GM13976 (cell line): ENCODE measurements at places on chromosomes 11 and 22.
A peak's percentile ranks its signal among the peaks of the same experiment; 100 is the strongest.

- DNase-seq = no peak
These were observed 2.4 kb upstream of the UVRAG start for GRCh38 chr11:75812542-75813040.

DNA sequence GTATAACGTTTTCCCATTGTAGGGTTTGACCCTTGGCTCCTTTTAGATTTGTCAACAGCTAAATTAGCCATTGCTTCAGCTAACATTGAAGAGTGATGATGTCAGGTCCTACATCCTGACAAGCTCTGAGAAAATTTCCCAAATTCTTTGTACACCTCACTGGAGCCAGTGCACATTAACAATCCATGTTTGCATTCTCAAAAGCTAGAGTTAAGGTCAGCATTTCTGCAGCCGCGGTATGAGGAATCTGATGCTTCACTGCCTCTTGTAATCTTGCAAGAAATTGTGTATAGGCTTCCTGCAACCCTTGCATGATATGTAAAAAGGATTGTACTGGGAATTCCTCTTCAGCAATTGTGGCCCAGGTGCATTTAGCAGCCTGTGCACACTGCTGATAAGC, 33.1 kb upstream of the NCAM1 start:
- DNase-seq = no peak

DNA sequence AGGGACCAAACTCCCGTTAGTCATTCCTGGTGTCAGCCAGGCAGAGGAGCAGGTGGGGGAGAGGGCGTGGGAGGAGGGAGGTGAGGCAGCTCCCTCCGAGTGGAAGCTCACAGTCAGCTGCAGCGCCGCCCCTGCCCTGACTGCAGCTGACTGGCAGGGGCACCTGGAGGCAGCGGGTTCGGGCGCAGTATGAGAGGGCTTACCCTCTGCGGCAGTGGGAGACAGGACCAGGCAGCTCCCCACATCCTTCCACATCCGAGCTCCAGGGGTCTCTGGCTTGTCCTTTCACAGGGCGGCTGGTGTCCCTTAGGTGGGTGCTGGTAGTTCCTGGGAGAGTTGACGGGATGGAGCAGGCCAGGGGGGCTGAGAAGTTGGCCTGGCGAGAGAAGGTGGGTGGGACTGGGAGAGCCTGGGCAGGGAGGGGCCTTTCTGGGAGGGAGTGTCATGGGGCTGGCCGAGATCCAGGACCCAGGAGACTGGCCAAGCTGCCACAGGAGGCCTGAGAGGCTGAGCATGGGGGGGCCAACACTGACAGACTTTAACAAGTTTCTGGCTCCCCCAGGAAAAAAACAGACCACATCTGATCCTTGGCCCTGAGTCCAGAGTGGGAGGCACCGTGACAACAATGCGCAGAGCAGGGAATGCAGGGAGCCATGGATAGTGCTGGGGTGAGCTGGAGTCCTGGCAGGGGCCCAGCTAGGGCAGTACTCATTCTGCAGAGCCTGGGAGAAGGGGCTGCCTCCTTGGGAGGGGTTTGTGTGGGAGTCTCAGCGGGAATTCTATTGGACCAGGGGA, 4.9 kb downstream of the ADORA2A start:
- DNase-seq = no peak

DNA sequence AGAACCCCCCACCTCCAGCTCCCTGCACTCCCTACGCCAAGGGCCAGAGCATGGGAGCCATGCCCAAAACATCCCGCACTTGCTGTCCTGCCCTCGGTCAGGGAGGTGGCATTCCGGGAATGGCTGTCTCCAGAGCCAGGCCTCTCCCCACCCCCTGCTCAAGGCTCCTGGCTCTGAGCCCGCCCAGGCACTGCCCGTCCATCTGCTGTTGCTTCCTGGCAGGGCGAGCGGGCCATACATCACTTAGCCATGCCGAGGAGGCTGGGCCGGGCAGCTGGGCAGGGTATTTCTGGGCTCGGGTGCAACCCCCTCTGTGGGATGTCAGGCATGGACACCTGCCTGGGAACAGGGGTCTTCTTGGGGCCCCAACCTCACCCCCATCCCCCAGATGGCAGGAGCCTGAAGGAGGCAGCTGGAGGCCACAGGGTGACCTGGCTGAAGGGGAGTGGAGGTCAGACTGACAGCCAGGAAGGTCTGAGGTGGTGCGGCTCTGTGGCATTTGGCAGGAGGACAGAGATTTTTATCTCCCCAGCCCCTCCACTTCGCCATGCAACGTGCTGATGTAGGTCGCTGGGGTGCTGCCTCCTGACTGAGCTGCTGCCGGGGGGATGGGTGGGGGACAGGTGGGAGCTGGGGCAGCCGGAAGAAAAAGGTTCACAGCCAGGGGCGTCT, 8.7 kb upstream of the CABP7 start:
- no peak for DNase-seq

- no peak for DNase-seq
These were observed 241.2 kb upstream of the NARS2 start for GRCh38 chr11:78815831-78816230.

DNA sequence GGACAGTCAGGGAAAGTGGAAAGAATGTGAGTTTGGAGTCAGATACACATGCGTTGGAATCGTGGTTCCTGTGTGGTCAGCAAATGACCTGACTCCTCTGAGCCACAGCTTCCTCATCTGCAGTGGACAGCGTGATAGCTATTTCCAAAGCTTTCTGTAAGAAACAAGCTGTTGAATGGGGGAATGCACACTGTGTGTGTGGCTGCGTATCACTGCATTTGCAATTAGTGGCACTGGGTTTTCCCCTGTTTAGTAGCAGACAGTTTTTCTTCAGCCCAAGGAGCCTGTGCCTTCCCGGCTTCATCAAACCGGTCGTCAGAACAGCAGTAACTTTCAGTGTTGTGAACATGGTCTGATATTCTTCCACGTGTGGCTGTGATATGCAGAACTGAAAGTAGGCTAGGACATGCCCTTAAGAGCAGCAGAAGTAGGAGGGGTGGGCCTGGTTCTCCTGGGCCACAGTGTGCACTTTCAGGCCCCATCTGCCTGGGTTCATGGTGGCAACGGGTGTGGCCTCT, 121.5 kb downstream of the RRAS2 start:
- peak; percentile 62 for DNase-seq

DNA sequence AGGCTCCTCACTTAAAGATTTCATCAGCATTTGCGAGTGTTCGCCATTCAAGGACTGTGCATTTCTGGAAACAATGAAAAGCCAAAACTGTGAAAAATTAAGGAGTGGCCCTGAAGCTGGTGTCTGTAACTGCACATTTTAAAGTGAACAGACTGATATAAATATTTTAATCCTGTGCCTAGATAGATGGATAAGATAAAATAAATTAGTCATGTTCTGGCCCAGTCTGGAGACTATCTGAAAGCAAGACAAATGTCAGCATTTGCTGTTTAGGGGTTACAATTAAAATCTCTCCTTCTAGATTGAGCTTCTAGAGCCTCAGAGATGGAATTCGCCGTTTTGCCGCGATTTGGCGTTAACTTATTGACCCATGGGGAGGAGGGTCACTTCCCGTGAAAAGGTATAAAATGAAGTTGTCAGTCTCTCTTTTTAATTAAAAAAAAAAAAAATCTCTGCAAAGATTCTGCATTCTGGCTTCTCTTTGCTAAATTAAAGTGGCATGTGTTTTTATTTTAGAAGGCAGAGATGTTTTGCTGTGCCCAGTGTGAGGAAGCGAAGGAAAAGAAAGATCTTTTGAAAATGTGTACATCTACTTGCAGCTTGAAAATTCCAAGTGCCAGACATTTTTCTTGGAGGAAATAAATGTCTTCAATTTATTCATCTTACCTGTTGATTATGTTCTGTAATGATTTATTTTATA, 79.7 kb upstream of the WNT7B start:
- DNase-seq = no peak

DNA sequence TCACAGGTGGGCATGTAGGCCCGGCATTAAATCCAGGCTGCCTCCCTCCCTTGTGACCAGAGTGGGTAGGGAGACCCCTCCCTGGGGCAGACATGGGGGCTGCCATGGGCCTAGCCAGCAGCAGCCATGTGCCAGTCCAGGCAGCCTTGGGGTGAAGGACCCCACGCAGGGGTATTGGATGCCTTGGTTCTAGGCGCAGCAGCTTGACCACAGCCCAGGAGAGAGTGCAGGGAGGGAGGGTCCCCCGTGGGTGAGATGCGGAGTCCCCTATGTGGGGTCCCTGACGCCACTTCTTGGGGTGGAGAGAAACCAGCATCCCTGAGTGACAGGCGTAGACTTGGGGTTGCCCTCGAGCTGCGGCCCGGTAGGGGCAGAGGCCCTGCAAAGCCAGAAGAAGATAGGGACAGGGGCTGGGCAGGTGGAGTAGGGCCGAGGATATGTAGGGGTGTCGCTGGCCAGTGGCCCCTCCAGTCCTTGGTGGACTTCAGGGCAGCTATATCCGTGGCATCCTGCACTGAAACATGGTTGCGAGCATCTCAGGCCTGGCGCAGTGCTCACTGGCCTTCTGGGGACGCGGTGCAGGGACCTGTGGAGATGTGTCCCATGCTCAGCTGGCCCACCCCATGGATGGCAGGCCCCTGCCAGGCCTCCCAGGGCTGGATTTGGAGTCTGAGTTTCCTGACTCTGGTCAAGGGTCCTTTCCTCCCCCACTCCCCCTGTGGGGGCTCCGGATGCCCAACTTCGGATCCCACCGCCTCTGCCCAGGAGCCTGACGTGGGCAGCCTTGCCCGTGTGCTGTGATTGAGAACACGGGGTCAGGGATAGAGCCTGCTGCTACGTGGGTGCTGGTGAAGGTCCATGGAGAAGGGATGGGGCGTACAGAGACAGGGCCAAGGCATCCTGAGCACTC, 1179.8 kb downstream of the BRD1 start:
- DNase-seq = no peak

- no peak for DNase-seq
These were observed 13.6 kb upstream of the NUP160 start for GRCh38 chr11:47861728-47862127.

- DNase-seq = no peak
These were observed 590 bp downstream of the SLCO2B1 start for GRCh38 chr11:75151346-75152047.

GRCh38 chr22:44733426-44734106, 18.8 kb upstream of the ARHGAP8 start:
- DNase-seq = no peak

GRCh38 chr11:62472063-62472884, 53.4 kb downstream of the SCGB1A1 start:
- no peak for DNase-seq

- DNase-seq = no peak
These were observed 346.6 kb downstream of the AASDHPPT start for GRCh38 chr11:106424111-106424510.

DNA sequence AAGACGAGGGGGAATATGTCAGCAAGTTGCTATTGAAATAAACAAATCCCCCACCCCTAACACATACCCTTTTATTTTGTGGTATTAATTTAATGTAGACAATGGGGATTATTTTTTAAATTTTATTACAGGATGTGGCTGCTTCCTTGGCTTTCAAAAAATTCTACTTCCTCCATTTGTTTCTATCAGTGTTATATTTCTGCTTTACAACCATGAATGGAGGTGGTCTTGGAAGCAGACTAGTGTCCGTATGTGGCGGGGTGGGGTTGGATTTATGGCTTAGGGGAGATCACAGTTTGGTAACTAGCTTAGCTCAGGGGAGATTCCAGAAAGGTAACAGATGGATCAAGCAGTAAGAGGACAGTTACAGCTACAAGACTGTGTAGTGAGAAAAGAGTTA, 39.3 kb upstream of the PICALM start:
- no peak for DNase-seq

DNA sequence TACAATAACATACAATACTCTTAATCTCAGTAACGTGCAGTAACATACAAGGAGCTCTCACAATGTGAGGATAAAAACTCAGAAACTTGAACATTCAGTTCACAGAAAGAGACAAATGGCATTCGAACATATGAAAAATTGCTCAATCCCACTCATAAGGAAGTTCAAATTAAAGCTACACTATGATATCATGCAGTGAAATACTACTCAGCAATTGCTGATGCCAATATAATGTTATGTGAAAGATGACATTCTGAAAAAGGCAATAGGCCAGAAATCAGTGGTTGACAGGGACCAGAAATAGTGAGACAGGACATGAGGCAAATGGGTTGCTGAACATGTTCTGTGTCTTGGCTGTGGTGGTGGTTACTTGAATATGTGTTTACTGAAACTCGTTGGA, 33.7 kb upstream of the PITPNB start:
- DNase-seq = no peak

DNA sequence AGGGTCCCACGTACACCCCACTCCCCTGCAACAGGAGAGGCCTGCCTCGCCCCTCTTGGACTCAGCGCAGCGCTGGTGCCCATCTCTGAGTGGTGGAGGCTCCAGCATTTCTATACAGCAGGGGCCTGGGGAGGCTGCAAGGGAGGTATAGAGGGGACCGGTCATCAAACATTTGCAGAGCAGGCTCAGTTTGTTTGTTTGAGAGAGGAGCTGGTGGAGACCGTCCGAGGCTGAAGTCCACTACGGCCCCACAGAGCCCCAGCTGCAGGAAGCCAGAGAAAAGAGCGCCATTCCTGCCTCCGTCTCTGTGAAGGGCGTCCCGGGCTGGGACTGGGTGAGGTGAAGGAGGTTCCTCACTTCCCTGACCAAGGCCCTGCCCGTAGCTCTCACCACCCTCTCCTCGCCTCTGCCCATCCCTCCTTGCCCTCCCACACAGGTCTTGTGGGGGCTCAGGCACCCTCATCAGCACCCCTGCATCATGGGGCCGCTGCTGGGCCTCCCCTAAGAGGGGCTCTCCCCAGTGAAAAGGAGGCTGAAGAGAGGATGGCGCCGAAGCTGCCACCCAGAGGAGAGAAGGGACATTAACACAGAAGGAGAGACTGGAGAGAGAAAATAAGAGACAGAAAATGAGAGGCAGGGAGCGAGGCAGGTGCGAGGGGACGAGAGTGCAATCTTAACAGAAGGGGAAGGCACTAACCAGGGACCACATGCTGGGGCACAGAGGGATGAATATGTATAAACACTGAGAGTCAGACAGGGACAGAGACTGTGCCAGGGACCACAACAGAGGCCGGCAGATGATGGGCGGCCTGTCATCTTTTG, 24.5 kb downstream of the RPUSD4 start:
- no peak for DNase-seq

DNA sequence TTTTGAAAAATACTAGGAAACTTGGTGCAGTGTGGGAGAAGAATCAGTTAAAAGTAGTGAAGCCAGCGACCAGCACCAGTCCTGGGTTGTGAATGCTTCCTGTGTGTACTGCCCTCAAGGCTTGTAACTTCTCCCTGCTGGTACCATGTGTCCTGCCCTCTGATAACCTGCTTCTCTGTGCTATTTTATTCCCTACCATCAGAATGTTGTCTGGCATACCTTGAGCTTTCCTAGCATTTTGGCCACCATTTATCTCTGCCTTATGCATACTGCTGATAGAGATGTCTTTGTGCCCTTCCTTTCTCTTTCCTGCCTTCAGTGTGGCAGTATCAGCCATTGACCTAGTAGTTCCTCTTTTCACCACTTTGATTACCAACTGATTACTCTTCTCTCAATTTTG, 2.0 kb downstream of the GTF2H1 start:
- no peak for DNase-seq

- DNase-seq = no peak
These were observed 13.9 kb downstream of the CRTAM start for GRCh38 chr11:122852074-122852795.

DNA sequence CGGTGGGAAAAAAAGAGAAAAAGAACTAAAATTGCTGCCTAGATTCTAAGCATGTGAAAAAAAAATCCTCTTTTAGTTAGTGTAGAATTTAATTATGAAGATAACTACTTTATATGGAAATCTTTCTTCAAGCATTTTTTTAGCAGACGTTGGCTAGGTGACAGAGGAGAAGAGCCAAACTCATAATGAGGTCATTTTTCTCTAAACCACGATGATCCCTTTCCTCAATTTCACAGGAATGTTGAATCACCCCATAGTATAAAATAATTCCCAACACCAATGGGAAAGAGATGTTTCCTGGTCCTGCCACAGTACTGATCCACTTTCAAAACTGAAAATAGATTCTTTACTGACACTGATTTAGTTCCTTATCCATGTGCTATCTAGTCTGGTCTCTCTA, 319.8 kb downstream of the DLG2 start:
- DNase-seq = no peak
